T-helper 17 cell (primary cell): ENCODE measurements at places on chromosomes 12 and 14.

DNA sequence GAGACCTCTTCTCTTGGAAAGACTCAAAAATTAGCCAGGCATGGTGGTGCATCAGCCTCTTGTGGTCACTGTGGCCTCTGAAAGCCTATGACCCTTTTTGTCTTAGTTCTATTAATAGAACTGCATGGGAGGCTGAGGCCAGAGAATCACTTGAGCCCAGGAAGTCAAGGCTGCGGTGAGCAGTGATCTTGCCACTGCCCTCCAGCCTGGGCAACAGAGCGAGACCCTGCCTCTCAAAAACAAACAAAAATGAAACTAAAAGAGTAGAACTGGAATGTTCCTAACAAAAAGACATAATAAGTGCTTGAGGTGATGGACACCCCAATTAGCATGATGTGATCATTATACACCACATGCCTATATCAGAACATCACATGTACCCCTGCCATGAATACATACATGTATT lies 197.0 kb upstream of the EEA1 start:
- DNase-seq = no peak

- DNase-seq = no peak
Observed at GRCh38 chr12:93094988-93095737, 166.1 kb upstream of the EEA1 start.

- no peak for DNase-seq
Observed at GRCh38 chr14:105421723-105422615, 2.3 kb downstream of the MTA1 start.

GRCh38 chr14:88737245-88737644 lies 55.5 kb downstream of the EML5 start:
- DNase-seq = no peak

DNA sequence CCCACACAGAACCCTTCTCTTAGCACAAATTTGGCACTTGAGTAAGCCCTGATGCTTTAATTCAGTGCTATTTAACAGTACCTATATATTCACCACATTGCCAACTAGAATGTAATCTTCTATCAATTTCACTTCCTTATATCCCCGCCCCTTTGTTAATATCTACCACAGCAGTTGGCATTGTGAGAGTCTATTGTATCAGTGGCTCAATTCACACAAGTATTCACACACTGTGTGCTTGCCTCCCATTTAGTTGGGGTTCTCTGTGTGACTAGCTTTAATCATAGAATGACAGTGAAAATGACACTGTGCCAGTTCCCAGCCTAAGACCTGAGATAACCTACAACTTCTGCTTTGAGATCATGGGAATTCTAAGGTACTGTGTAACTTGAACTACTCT lies 103.1 kb downstream of the SEC23A start:
- no peak for DNase-seq

DNA sequence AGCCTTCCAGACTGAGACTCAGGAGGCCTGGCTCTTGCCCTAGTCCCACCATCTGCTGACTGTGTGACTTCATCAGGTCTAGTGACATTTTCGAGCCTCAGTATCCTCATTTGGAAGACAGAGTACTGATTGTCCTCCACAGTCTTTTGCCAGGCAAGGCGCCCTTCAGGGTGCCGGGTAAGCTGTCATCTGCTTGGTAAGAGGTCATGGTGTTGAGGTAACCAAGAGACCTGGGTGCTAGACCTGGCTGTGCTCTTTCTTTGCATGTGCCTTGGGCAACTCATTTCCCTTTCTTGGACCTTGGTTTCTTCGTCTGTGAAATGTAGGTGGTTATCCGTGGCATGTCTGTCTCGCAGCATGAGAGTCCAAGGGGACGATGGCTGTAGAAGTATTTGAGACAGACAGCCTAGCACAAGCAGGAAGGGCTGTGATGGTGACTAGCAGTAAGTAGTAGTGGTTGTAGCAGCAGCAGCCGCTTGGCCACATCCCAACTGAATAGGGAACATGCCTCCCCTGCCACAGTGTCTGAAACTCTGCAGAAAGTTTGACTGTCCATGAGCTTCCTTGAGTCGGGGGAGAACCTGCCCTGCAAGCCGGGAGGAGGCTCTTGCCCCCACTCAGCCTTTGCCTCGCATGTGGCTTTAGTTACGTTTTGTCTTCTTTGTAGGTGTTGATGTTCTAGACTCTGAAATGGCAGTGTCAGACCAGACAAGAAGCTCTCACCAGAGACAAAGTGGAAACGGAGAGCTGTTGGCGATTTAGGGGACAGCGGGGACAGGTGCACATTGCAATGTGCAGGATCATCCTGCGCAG lies 40.3 kb downstream of the EVL start:
- DNase-seq = no peak

GRCh38 chr14:92519246-92520101 lies 5.9 kb downstream of the RIN3 start:
- no peak for DNase-seq

- no peak for DNase-seq
Observed at GRCh38 chr12:62971769-62972525, 37.0 kb upstream of the PPM1H start.

DNA sequence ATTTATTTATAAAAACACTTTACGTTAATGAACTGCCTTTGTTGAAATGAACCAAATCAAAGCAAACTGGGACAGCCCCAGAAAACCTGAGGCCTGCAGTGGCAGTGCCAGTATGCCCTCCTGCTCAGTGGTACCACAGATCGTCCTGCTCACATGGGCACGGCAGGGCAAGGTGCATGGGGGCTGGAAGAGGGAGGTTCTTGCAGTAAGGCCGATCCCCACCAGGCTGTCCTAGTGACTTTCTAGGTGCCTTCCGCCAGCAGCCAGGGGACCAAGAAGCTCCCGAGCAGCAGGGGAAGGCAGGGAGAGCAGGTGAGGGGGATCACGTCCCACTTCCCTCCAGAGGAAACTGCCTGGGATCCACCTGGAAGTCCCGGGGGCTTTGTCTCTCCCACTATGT lies 63.9 kb downstream of the TESC start:
- DNase-seq = no peak

DNA sequence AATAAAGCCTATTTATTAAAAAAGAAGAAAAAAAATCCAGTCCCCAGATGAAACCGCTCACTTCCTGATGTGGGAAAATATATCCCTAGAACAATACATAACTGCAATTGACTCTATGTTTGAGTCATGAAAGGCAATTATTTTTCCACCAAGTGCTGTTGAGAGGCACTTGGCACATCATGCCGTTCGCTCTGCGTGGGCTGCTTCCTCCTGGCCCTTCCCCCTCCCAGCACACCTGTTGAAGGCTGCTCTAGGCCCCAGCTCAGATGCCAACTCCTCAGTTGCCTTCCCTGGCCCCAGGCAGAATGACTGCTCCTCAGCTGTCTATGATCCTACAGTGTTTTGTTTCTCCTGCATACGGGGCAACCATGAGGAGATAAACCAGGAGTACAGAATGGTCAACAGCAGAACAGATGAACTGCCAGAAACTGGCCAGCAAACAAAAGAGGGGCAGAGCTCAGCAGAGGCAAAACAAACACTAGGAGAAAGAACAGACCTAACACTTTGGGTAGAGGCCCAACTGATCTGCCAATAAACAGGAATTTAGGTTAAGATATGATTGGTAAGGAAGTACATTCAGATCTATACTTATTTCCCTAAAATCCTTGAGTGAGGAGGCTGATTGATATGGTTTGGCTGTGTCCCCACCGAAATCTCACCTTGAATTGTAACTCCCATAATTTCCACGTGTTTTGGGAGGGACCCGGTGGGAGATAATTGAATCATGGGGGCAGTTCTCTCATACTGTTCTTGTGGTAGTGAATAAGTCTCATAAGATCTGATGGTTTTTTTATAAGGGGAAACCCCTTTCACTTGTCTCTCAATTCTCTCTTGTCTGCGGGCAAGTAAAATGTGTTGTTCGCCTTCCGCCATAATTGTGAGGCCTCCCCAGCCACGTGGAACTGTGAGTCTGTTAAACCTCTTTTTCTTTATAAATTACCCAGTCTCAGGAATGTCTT lies 58.6 kb downstream of the SLC38A1 start:
- DNase-seq = no peak

GRCh38 chr12:3538466-3539030 lies 47.5 kb downstream of the PRMT8 start:
- DNase-seq = no peak

- no peak for DNase-seq
Observed at GRCh38 chr14:73140811-73141323, 4.6 kb downstream of the PSEN1 start.
